ENCODE measurements at places on chromosomes 2 and 18.

- DNase-seq: no peak
These were observed 148.9 kb downstream of the ATP9B start for GRCh38 chr18:79217979-79218604.

DNA sequence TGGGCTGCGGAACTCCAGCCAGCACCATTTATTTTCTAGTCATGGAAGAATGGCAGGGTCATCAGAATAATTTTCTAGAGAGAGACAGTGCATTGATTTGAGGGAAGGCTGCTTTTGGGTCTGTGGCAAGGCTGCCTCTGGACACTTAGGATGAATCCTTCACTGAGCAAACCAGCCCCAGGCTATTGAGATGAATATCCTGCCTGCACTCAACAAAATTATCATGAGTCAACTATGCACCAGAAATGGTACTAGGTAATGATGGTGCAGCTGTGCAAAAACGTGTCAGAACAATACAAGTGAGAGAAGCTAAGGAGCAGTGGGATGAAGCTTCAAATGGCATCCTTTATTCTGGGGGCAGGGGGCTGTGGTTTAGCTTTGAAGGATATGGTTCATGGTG lies 115.8 kb downstream of the SPHKAP start:
- DNase-seq: no peak

- no peak for DNase-seq
These were observed 18.9 kb downstream of the GRHL1 start for GRCh38 chr2:9970200-9971044.

GRCh38 chr2:45614330-45614729 lies 3.3 kb upstream of the SRBD1 start:
- DNase-seq: no peak

Data from CMK (cell line).